ENCODE measurements at places on chromosomes 5 and 9. TPM values are rescaled to one million over a fixed set of nuclear protein-coding genes. Genes with fewer than 3 reads are reported as not detected.

- DNase-seq = no peak
These were observed 252.1 kb downstream of the LURAP1L start for GRCh38 chr9:13026956-13027355.

DNA sequence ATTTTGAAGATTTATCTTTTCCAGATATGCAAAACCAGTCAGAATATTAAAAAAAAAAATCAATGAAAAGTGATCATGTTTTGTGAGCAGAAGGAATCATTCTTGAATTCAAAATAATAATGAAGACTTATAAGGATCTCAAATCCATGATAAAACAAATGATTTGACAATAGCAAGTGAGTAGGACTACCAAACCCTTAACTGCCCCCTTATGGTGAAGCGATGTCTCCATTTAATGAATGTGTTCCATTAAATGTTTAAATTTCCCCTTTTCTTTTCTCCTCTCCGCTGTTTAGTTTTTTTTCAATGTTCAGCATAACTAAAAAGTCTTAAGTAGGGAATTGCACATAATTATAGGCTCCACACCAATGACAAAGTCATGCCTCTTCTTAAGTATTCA lies 12.2 kb upstream of the MARCHF3 start:
- DNase-seq = no peak

GRCh38 chr5:96957254-96958049 lies 21.6 kb downstream of the LNPEP start:
- DNase-seq = no peak

DNA sequence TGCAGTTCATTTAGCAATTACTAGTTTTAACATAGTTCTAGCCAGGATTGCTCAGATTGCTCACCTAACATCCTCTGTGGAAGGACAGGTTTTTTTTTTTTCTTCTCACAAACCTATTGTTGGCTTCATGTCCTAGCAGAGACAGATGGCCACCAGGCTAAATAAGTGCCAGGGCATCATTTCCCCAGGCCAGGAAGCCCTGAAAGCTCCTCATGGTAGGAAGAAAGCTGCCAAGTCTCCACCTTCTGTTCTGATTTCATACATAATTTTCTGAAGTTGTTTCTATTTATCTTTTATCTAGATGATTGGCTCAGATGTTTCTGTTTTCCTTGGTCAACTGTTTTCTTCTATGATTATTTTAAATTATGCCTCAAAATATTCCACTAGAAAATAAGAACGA lies 31.0 kb downstream of the EFCAB9 start:
- no peak for DNase-seq

GRCh38 chr5:51378448-51379330 lies 4.6 kb upstream of the ISL1 start:
- DNase-seq = no peak

The MYMK gene
- polyA plus RNA-seq = 0.09 TPM
